T1000 (cell line): ENCODE measurements at places on chromosomes 3 and 15.

GRCh38 chr3:51860703-51861665 lies at the start of gene IQCF2:
TSS of gene IQCF2 (plus strand) at chr3:51861615. CDS start at chr3:51861667, 52 bp downstream.
- DNase-seq = no peak

DNA sequence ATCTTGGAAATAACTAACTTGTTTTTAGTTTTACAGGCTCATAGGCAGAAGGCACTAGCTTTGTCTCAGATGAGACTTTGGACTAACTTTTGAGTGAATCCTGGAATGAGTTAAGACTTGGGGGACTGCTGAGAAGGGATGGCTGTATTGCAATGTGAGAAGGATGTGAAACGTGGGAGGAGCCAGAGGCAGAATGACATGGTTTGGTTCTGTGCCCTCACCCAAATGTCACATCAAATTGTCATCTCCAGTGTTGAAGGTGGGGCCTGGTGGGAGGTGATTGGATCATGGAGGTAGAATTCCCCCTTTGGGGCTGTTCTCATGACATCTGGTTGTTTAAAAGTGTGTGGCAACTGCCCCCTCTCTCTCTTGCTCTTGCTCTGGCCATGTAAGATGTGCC lies 28.8 kb upstream of the CCDC50 start:
- no peak for DNase-seq

GRCh38 chr15:25713736-25714537 lies 149.2 kb downstream of the ATP10A start:
- no peak for DNase-seq

- DNase-seq = no peak
Observed at GRCh38 chr3:166085164-166085856, 248.1 kb upstream of the BCHE start.

GRCh38 chr3:70277304-70277703 lies 35.1 kb downstream of the MDFIC2 start:
- no peak for DNase-seq

GRCh38 chr15:81888748-81889484 lies 156.9 kb downstream of the MEX3B start:
- DNase-seq = no peak

GRCh38 chr3:135226057-135226456 lies 431.0 kb downstream of the EPHB1 start:
- no peak for DNase-seq

GRCh38 chr3:133023362-133023761 lies 14.8 kb upstream of the TMEM108 start:
- DNase-seq = no peak

DNA sequence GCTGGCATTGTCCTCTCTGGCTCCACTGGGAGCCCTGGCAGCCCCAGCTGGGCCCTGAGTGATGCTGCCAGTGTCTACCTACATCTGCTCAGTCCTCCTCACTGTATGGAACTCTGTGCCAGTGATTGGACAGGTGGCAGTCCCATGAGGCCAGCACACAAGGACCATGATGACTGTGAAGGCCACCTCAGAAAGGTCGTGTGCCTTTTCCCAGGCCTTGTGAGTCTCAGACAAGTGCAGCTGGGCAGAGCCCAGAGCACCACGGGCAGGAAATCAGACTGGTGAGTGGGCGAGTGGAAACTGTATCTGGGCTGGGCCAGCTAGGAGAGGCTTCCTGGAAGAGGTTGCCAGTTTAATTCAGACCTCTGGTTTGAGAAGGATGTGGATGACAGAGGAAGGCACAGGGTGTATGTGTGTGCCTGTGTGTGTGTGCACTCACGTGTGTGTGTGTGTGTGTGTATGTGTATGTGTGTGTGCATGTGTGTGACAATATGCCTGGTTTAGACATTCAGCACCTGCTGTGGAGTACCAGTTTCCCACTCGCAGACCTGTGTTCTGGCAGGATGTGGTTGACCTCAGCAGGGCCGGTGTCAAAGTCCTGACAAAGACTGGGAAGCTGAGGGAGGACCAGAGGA lies 7.0 kb downstream of the MAPKAPK3 start:
- DNase-seq = no peak

GRCh38 chr15:44711743-44712345 lies 527 bp downstream of the B2M start:
- no peak for DNase-seq

GRCh38 chr3:146505516-146505915 lies 36.2 kb upstream of the PLSCR2 start:
- DNase-seq = no peak

- DNase-seq = no peak
Observed at GRCh38 chr15:34973512-34973911, 4.0 kb upstream of the AQR start.

GRCh38 chr15:39585871-39586301 lies 5.0 kb downstream of the THBS1 start:
- DNase-seq = no peak

DNA sequence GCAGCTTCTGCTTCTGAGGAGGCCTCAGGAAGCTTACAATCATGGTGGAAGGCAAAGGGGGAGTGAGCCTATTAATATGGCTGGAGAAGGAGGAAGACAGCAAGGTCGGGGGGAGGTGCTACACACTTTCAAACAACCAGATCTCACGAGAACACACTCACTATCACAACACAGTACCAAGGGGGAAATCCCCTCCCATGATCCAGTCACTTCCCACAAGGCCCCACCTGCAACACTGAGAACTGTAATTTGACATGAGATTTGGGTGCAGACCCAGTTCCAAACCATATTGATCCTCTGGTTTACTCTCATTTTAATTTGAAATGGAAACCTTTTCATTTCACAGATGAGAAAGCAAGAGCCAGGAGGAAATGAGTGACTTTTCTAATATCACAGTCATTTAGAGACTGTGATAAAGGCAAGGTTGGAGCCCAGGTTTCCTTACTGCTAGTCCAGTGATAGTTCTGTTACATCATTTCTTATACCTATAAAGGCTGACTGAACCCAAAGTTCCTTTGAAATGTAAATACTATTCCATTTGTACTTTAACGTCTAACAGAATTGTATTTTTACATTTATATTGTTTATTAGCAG lies 105.8 kb upstream of the GAP43 start:
- no peak for DNase-seq

DNA sequence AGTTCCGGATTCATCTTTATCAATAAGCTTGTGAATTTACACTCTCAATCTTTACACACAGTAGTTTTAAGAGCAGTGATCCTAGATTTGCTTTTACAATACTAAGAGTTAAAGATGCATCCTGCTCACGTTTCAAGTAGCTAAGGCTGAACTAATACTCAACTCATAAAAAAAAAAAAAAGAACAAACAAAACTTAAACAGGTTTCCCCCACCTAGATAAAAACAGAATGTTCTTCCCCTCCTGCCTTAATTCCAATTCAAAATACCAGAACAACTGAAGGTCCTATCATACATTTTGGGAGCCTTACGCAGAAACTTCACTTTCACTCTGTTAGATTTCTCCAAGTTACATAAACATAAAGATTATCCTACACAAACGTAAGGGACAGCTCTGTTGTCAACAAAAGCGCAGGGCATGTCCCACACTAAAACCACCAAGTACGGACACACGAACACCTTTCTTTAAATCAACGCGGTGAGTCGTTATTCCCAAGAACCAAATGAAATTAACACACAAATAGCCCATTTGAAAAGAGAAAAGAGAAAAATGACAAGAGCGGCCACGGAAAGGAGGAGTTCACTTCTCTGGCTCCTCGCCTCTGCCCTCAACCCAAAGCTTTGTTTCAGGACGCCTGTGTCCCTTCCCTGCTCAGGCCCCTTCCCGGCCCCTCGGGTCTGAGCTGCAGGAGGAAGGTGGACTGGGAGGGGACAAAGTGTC lies 941 bp downstream of the CBLB start:
- DNase-seq = no peak

- DNase-seq = no peak
Observed at GRCh38 chr15:92187975-92188374, 205.7 kb upstream of the ST8SIA2 start.

GRCh38 chr15:78075490-78076230 lies 1.9 kb downstream of the TBC1D2B start:
- DNase-seq = peak; percentile 24

- DNase-seq = no peak
Observed at GRCh38 chr3:102083473-102083872, 234.2 kb downstream of the NFKBIZ start.

DNA sequence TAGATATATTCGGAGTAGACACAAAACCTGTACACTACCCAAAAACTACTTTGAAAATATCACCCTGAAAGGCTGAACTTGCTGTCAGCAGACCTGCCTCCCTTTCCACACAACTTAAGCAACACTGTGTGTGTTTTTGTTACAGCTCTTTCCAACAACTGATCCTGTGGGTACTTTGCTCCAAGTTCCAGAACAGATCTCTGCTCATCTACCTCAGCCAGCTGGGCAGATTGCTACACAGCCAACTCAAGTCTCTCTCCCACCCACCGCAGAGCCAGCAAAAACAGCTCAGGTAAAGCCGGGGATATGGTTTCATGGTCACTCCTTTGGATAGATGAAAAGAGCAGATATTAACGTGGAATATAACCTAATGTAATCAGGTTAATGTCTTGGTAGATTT lies 19.7 kb upstream of the SLC22A13 start:
- no peak for DNase-seq

- DNase-seq = no peak
Observed at GRCh38 chr15:35260941-35261340, 175.8 kb upstream of the NANOGP8 start.

- no peak for DNase-seq
Observed at GRCh38 chr3:151432616-151433372, 28.1 kb downstream of the IGSF10 start.

DNA sequence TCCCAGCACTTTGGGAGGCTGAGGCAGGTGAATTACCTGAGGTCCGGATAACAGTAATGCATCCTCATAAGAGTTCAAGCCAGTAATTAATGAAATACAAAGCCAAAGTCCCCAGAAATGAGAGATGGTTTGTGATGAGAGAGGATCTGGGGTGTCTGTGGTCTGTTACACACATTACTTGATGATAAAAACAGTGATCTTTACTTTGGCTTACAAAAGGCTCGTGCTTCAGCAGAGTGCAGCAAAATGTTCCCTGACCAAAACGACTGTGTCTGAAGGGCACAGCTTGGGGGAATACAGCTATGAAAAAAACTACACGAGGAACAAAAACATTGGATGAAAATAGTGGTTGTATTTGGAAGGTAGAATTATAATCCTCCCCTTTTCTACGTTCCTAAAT lies 40.9 kb downstream of the CRTC3 start:
- no peak for DNase-seq

DNA sequence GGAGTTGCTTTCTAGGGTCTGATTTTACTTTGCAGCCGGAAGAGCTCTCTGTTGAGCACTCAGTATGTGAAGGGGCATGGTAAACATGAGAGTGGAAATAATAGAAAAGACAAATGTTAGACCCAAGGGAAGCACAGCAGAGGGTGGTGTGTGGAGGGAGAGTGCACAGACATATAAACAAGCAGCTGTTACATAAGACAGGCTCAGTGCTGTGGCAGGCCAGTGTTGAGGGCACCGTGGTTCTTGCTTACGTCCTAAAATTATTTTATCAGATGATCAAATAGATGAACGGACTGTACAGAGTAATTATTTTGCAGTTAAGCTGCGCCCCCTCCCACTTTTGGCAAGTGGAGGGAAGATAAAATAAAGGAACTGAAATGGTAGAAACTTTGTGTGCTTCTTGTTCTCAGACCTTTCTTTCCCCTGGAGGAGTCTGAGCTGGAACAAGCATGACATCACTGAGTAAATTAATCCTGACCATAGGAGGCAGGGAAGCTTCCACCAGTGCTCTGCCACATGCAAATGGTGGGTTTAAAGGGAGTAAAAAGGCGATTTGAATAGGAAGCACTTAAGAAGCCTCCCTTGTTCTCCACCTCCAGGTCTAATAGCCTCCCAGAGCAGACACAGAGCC lies 205.6 kb downstream of the IL20RB start:
- no peak for DNase-seq

- DNase-seq = no peak
Observed at GRCh38 chr15:40087068-40087810, 21.4 kb downstream of the BMF start.

DNA sequence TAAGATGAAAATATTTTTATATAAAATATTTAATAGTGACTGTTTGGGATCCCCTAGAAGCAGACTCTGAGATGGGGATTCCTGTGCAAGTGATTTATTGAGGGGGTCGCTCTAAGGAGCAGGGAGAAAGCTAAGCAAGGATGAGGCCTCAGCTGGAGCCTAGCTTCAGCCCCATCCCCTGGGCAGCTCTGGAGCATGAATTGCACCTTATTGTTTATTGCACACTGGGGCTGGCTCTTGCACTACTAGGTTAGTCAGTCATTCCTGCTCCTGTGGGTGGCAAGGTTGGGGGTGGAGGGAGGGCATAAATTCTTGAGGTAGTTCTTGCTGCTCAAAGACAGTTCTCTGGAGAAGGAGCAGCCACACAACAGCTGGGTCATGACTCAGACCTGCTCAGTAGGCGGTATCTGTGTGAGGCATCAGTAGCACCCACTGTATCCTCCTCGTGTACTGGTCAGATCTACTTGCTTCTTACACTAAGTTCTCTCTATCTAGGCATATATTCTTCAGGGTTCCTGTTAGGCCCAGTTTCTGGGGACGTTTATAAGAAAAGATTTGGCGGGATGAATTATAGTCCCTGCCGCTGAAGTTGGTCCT lies 27.2 kb upstream of the TNFSF10 start:
- DNase-seq = peak; percentile 59

DNA sequence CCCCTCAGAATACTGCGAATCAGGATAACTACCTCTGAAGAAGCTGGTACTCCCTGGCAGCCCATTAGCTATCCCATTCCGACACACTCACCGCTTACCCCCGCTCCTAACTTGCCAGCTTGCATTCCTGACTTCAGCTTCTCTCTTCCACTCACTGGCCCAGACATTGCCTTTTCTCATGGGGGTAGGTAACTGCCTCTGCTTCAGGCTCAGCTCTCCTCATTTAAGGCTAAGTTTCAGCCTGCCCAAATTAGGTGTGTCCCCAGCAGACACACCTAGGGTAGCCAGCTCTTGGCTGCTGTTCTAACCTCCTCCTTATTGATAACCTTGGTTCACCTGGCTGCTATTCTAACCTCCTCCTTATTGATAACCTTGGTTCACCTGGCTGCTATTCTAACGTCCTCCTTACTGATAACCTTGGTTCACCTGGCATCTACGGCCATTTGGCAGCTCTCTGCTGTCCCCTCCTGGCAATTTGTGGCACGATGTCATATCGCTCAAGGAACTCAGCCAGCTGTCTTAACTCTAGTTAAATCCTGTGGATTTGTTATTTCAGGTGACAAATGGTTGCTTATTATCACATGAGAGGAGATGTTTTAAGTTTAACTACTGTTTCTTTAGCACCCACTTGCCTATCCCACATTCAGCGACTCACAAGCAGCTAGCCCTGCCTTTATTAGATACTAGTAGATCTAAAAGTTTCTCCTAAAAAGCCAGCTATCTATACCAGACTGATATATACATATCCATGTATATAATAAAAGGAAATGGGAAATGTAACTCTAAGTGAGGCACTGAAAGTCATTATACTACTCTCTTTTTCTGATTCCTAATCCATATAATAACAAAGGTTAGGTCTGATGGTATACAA lies 106.5 kb upstream of the ACP3 start:
- no peak for DNase-seq

- peak; percentile 40 for DNase-seq
Observed at GRCh38 chr3:107063351-107063750, 313.9 kb upstream of the CCDC54 start.
